ENCODE measurements at places on chromosomes 12 and 14. TPM values are rescaled to one million over a fixed set of nuclear protein-coding genes. Genes with fewer than 3 reads are reported as not detected.

GRCh38 chr12:19462406-19462805 lies 23.1 kb downstream of the AEBP2 start:
- DNase-seq = no peak

- no peak for DNase-seq
Observed at GRCh38 chr14:65200454-65200853, 98.1 kb upstream of the MAX start.

GRCh38 chr12:123916729-123917128 lies 55.9 kb downstream of the CCDC92 start:
- DNase-seq = no peak

DNA sequence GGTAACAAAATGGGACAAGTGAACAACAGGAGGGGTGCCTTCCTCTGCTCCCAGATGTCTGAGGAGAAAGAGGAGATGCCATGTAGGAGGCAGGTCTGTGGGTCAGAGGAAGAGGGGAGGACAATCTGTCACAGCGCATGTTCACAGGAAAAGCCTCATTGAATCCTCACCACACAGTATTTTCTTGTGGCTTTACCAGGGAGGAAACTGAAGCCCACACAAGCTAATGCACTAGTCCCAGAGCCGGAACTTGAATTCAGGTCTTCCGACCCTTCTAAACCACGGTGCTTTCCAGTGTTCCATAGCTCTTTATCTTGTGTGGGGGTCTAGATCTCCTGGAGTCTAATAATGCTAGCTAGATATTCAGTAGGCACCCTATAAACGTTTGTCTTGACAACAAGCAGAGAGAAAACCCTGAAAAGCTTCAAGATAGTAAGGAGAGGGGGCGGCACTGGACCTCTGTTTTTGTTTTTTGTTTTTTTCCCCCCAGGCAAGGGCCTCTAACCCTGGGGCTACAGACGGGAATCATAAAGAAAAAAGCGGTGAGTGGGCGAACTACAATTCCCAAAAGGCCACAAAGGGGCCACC lies 371 bp upstream of the SHMT2 start:
- DNase-seq = no peak

- no peak for DNase-seq
Observed at GRCh38 chr14:55546212-55546874, 33.7 kb upstream of the KTN1 start.

DNA sequence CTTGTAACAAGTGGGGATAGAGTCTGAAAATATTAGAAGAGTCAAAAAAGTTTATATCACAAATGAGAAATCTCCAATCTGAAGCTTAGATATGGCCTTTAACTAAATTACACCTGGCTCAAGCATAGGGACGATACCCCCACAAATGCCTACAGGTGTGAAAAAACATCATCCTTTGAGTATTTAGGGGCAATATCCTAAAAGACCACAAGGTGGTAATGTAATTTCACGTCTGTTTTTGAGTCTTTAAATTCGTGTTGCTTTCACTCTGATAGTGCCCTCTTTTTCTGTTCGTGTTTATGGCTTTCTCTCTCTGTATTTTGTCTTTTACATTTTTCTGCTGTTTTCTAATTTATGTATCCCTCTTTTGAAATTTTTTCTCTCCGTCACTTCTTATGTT lies 84.3 kb downstream of the ETNK1 start:
- peak; percentile 40 for DNase-seq

DNA sequence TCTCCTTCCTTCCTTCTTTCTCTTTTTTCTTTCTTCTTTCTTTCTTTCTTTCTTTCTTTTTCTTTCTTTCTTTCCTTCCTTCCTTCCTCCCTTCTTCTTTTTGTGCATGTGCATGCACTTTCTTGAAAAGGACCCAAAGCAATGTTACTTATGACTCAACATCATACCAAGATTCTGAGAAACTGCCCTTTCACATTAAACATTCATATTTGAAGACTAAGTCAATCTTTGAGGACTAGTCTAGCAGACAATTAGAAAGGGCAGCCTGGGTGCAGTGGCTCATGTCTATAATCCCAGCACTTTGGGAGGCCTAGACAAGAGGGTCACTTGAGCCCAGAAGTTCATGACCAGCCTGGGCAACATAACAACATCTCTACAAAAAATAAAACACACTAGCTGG lies 212.8 kb upstream of the KITLG start:
- DNase-seq = peak; percentile 16

GRCh38 chr12:48943221-48943620 lies 14.1 kb downstream of the ARF3 start:
- no peak for DNase-seq

DNA sequence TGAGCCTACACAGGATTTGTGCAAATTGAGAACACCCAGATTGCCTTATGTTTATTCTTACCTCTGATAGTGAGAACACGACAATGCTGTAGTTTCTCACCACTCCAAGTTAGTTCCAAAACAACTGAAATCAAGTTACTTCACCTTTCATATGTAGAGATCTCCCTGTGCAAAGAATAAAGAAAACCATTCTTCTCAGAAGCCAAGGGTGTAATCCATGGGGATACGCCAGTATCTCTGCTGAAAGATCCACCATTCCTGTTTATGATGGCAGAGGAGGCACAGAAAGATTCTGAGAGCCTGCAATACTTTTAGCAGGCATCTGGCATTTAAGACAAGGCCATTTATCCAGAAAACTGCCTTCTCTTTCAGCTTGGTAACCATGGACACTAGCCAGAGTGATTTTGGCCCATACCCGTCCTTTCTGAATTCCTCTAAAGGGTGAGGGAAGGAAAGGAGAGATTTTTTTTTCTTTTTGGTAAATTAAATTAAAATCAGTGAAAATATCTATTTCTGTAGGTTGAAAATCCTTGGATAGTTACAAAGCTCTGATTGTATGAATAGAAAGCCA lies 355.4 kb upstream of the FAR2 start:
- DNase-seq = no peak

GRCh38 chr12:105427883-105428282 lies 97.4 kb downstream of the C12orf75 start:
- DNase-seq = no peak

GRCh38 chr12:20039562-20039961 lies 328.8 kb upstream of the PDE3A start:
- no peak for DNase-seq

DNA sequence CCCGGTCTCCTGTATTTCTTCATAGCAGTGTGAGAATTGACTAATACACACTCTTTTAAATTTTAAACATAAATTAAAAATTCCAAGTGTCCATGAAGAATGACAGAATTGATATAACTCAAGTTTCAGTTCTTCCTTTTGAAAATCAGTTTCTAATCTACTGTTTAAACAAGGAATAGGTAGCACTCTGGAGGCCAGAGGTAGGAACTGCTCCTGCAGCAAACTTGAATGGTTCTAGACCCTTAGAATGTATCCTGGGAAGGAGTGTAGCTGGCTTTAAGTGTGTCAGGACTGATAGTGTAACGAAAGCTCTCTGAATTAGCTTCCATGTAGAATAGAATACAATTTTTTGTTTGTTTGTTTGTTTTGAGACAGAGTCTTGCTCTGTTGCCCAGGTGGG lies 76.8 kb downstream of the AKAP6 start:
- DNase-seq = no peak

- no peak for DNase-seq
Observed at GRCh38 chr12:4911316-4911994, 1.8 kb downstream of the KCNA1 start.

DNA sequence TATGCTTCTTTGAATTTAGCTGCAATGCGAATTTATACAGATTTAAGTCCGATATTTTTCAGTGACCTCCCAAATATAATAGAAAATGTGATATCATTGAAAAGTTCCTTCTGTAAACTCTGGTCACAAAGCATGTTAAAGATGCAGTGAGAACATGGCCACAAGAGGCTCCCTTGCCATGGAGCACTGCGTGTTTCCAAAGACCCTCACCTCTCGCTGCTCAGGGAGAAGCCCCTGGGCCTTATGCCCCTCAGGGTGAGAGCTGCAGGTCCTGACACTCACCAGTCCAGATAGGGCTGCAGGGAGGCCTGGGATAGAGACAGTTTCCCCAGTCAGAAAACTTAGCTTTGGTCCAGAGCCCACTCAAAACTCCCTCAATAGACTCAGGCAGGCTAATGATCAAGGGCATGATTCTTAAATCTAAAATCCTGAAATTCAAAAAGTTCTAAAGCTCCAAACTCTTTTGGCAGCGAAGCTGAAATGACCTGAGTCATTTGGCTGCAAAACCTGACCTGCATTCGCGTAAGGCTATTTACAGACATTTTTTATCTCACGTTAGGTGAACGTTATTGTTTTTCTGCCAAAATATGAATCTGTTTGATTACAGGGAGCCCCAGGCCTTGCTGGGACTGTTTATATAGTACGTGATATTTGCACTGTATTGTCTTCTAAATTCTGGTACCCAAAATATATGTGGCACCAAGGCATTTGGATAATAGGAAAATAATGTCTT lies 67.8 kb downstream of the CAPZA3 start:
- no peak for DNase-seq

GRCh38 chr12:105860561-105861207 lies 278.1 kb downstream of the NUAK1 start:
- DNase-seq = no peak

DNA sequence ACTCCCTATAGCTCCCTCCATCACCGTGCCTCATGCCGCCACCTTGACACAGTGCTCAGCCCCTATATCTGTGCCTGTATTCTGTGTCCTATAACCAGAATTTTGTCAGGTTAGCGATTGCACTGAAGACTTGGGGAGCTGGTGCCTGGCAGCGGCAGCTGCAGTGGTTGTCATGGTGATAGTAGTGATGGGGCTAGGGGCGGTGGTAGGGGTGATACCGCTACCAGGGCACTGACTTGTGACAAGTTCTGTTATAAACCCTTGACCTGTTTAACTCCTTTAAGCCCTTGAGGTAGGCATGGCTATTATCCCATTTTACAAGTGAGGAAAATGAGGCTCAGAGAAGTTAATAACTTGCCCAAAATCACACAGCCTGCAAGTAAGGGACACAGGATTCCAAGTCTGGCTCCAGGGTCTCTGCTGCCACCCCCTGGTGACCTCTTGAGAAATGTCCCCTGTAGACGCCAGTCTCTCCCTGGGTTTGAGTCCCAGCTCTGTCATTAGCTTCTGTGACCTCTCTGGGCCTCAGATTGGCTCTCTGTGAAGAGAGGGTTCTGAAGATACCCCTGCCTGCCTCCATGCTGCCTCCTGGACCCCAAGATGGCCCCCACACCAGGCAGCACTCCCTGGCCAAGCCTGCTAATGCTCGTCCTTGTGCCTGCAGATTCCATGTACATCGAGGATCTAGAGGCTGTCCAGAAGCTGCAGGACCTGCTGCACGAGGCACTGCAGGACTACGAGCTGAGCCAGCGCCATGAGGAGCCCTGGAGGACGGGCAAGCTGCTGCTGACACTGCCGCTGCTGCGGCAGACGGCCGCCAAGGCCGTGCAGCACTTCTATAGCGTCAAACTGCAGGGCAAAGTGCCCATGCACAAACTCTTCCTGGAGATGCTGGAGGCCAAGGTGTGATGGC lies 121.9 kb downstream of the ESRRB start:
- DNase-seq = no peak

DNA sequence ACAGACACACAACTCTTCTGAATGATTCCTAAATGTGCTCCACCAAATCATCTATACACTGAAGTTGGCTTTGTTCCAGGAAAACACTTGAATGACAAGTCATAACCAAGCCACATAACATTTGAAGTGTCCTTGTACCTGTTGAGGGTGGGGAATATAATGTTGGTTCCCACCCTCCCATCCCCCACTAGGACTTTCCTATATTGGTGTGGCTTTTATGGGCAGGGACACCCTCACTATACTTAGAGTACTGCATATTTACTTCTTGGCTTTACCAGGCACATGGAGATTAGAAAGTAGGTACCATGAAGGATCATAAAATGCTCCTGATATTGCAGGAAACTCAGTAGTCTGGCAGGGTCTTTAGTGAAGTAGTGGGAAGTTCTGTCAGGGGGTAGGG lies 9.7 kb upstream of the BHLHE41 start:
- DNase-seq = no peak

GRCh38 chr14:63257299-63257698 lies 53.1 kb downstream of the RHOJ start:
- DNase-seq = no peak

DNA sequence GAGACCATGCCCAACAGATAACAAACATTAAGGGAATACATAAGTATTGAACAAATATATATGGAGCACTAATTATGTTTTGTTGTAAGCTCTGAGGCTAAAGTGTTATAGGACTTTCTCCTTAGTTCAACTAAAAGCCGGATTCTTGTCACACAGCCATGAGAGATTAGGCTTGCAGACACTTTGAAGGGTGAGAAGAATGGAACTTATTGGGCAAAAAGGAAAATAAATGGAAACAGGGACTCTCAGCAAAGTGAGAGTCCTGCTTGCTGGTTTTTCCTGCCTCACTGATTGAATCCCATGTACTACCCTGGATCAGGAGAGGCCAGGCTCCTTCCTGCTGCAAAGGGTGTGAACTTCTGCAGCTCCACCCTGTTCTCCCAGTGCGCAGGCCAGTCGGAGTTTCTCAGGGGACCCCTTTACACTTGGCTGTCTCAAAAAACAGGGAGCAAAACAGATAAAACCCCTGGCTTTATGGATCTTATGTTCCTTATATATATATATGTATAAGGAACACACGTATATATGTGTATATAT lies 77.1 kb upstream of the FUT8 start:
- no peak for DNase-seq

DNA sequence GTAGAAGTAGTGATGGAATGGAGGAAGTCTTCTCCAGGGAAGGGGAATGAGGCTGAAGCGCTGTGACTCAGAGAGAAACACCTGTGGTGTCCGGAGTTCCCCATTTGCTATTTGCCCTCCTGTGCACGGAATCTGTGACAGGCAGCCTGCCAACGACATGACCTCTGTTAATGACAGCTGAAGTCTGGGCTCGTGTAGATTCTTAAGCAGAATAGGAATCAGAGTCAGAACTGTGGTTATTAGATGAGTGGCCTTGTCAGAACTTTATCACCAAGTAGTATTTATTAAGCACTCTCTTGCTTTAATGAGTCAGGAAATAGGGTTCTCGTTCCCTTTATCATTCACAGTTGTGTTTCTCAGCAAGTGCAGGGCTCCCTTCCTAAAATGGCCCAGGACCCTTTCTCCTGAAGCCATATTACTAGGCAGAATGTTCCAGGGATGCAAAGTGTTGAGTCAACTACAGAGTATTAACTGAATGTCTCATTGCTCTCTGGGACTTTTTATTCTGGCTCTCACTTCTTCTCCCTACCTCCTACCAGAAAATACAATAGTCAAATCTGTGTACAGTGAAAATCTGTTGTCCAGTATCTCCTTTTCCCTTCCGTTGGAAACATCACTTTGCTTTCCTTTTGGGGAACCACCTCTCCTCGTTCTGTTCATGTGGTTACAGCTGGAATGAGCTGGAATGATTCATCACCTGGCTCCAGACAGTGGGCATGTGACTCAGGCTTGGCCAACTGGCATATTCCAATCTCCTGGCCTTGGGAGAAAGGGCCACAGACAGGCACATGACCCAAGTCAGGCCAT lies 77.8 kb upstream of the MAX start:
- DNase-seq = peak; percentile 96

GRCh38 chr12:96445691-96446583 lies 43.4 kb upstream of the CFAP54 start:
- DNase-seq = peak; percentile 79

The MMP14 gene
- 292 TPM for total RNA-seq

The TMEM119 gene
- total RNA-seq = 1.9 TPM

The STRAP gene
- total RNA-seq = 135 TPM

The SLC16A7 gene
- total RNA-seq = 10.6 TPM

The RNASE3 gene
- total RNA-seq = not detected

The RNU4-1 gene
- under 0.01 TPM for total RNA-seq

The DIO2 gene
- total RNA-seq = 0.38 TPM

The TAS2R7 gene
- 0.32 TPM for total RNA-seq
